T-helper 22 cell (primary cell): ENCODE measurements at places on chromosomes 1 and 21.

- no peak for DNase-seq
These were observed 75.1 kb downstream of the TEX35 start for GRCh38 chr1:178587975-178588374.

DNA sequence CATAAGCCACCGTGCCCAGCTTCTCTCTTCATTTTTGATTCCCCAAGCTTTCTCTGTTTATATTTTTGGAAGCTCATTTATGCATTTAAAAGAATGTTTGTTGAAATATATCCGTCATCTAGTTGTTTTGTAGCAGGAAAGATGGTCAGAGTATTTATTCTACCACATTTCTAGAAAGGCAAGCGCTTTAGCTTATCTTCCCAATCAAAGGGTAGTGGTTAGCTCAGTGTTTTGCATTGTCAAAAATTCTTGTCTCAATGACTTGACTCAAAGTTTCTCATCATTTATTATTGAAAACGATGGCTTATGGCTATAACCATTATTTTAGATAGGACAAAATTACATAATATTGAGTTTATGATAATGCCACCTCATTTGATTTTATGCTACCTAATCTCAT lies 116.1 kb upstream of the ZP4 start:
- no peak for DNase-seq

DNA sequence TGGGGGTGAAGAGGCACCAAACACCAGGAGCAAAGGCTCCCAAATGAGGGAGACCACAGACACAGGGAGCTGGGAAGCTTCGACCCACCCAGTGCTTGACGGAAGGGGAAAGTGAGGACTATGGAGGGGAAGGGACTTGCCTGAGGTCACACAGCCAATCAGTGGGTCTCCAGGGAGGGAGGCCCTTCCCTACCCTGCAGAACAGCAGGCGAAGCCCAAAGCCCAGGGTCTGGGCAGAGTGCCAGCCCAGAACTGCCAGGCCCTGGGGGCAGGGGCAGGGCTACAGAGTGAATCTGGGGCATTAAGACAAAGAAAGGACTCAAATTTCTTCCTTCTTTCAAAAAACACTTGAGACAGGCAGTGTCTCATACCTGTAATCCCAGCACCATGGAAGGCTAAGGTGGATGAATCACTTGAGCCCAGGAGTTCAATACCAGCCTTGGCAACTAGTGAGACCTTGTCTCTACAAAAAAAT lies 45.5 kb upstream of the ECE1 start:
- no peak for DNase-seq

DNA sequence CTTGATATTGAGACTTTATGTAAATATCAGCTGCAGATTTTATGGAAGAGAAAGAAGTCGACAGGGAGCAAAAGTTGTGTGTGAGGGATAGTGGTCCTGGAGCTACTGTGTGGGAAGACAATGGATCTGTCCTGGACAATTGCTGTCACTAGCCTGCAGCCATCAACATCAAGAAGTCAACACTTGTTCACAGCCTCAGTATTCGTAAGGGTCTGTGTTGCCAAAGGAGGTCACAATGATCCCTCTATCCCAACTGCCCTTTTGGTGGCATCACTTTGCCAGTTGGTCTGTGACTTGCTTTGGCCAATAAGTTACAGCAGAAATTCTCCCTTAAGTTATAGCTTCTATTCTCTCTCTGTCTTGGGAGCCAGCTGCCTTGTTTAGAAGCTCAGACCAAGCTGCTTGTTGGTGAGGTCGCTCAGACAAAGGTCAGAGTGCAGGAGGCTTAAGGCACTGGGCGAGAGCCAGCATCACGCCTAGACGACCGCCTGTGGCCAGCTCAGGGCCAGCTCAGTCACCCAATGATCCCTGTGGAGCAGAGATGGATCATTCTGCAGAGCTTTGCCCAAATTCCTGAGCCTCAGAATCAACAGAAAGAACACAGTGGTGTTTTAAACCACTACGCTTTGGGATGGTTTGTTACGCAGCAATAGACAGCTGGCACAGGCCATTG lies 134.9 kb downstream of the RHOU start:
- DNase-seq = no peak

- no peak for DNase-seq
These were observed 1.1 kb downstream of the PBX1 start for GRCh38 chr1:164560121-164560541.

DNA sequence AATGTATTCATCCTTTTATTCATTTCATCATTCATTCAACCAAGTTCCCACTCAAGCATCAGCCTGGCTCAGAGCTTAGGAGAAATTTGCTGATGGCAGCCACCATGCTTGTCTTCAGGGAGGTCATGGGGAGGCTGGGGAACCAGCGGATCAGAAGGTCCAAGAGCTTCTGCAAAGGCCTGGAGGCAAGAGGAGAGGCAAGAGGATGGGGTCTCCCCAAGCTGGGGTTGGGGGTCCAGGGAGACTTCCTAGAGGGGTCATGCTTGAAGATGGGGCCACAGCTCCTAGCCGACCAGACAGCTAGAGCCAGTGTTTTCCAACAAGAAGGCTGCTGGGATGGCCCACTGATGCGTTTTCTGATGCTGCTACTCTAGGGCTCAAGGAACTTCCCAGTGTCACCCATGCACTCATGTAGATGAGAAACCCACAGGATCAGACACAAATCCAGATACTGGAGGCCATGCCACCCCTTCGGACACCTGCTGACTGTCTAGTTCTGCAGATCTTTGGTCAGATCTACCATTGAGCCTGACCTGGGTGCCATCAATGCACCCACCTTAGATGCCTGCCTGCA lies 315.2 kb downstream of the AJAP1 start:
- DNase-seq = no peak

GRCh38 chr21:42426876-42427480 lies 23.3 kb downstream of the UBASH3A start:
- DNase-seq = no peak

GRCh38 chr1:211606914-211607753 lies 28.2 kb upstream of the SLC30A1 start:
- no peak for DNase-seq

DNA sequence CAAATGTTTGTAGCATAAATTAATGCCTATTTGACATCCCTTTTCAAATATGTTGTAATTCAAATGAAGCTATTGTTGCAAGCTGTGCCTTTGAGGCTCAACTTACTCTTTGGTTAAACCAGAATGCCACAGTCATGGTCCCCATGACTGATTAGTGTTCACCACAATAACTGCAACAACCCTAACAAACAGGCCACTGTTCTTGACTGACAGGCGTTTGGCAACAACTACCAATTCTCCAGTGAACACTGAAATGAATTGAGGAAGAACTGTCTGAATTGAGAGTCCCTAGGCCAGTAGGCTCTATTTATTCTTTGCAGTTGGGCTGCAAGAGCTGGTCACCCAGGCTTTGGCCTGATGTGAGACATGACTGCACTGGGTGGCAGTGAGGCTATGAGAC lies 6.6 kb upstream of the TMEM167B start:
- no peak for DNase-seq

- no peak for DNase-seq
These were observed 9.2 kb upstream of the COL6A1 start for GRCh38 chr21:45972353-45972715.

DNA sequence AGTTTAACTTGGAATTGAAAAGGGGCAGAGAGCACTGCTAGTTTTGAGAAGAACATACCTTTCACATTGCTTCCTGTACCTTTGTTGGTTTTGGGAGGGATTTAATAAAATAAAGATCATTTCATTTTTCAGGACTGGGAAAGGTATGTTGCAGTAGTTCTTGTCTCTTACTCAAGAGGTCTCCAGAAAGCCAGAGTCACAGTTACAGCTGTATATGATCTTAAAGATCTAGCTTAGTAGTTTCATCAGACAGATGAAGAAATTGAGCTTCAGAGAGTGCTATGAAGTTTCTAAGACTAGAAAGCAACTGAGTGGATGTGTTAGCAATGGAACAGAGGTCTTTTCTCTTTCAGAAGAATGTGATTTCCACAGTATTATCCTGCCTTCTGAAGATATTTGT lies 1.0 kb downstream of the OR10K2 start:
- DNase-seq = no peak

DNA sequence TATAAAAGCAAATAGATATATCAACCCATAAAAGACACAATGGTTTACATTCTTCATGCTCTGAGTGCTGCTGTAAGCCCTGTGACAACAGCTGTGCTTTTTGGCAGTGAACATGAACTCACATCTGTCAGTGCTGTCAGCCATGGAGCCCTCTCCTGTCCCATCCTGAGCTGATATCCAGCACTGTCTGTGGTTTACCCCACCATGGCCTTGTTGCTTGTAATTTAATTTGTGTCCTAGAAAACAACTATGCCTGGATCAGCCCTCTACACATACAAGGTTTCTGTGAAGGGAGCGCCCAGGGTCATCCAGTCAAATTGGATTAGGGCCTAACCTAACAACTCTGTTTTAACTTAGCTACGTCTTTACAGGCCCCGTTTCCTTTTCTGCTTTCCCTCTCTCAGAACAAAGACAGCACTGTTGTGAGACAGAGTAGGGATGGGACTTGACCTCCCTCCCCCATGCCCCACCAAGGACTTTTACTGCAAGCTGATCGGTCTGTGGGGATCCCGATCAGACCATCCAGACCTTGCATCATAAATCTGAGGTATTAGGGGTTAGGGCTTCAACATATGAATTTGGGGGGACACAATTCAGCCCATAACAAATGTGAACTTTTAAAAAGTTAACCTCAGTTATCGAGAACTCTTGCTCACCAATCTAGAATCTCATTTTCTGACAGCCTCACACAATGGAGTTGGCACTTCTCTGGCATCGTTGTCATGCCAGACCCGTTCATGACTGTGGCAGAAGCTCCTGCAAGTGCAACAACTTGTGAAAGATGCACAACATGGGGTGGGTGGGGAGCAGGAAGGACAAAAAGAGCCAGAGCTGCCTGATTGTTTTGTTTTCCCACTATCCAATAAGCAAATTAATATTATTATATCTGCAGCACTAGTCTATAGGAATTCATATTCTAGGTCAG lies 16.4 kb upstream of the SLC44A3 start:
- no peak for DNase-seq

- DNase-seq = no peak
These were observed 1.7 kb downstream of the LIN28A start for GRCh38 chr1:26412180-26412840.

- DNase-seq = no peak
These were observed 33.8 kb downstream of the STPG1 start for GRCh38 chr1:24379733-24380315.

DNA sequence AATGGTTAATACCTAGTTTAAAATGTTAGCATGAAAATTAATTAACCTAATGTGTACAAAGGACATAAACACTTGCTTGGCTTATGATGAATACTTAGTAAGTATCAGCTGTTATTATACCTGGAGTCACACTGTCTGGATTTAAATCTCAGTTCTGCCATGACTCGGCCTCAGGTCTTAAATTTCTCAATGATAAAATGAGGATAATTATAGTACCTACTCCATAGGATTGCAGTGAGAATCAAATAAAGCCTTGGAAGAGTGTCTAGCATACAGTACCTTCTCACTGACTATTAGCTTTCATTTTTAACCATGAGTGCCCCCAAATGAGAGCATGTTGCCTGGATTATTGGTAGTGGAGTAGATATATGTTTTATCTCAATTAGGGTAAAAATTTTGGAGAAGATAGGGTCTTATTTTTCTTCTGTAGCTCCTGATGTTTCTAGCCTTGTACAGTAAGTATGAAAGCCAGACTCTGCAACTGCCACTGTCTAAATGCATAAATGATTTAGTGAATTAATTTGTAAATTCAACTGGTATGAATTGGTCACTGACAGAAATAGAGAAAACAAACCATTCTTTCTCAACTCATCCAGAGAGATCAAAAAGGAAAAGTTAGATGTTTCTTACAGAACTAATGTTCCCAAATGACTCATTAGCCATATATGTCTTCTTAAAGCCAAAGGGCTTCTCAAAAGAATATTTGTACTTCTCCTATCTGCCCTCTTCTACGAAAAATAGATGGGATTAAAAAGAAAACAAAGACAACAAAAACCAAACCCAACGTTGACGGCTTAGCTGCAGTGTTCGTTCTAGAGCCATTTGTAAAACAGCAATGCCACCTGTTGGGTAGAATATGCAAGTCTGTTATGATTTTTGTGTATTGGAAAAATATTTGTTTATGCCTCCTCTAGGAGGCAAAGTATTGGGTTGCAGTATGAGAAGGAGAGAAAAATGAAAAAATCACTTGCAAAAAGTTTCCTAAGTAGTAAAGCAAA lies 53.8 kb upstream of the MROH9 start:
- DNase-seq = no peak

DNA sequence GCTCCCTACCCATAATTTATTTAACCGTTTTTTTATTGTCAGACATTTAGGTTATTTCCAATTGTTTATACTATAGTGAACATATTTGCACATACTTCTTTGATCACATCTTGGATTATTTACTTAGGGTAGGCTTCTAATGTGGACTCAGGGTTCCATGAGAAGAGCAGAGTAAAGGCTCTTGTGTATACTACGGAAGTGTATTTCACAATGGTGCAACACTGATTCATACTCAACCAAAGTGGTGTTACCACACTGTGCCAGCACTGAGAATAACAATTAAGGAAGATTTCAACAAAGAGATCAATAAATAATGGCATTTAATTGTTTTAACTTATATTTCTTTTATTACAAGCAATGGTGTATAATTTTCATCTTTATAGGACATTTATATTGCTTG lies 251.2 kb downstream of the ZNF326 start:
- DNase-seq = no peak

- no peak for DNase-seq
These were observed 420.9 kb downstream of the DISC1 start for GRCh38 chr1:232047473-232047872.

GRCh38 chr1:64845831-64846425 lies 101.1 kb downstream of the RAVER2 start:
- no peak for DNase-seq

GRCh38 chr1:37354876-37355650 lies 119.3 kb upstream of the ZC3H12A start:
- DNase-seq = no peak

DNA sequence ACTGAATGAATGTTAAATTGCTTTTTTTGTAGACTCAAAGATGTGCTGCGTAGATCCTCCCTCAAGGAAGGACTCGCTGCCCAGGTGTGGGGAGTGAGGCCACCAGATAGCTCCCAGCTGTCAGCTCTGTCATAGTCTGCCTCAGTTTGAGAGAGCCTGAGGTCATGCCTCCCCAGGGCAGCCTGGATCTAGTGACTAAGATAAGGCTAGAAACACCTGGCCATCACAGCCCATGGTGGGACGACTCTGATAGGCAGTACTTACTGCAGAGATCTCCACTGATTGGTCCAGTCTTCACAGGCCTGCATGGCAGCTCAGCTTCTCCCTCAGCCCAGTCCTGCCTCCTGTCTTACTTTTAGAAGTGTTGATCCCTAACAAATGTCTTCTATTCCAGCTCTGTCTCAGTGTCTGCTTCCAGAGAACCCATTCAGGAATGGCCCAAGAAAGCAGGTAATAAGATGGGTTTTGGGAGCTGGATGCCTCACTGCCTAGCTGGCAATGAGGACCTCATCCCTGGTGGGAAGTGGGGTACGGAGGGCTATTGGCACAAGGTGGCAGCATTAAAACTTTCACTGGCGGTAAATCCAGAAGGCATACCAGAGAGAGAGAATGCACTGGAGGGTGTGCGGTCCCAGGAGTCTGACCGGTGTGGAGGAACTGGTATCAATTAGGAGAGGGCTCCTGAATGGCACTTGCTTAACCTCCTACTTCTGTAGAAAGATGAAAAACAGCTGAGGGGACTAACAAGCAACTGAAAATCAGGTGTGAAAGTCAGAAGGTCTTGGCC lies 55.3 kb upstream of the GPR37L1 start:
- DNase-seq = no peak
